H9 (cell line): ENCODE measurements at places on chromosomes 16 and 17.
A peak's percentile ranks its signal among the peaks of the same experiment; 100 is the strongest.

DNA sequence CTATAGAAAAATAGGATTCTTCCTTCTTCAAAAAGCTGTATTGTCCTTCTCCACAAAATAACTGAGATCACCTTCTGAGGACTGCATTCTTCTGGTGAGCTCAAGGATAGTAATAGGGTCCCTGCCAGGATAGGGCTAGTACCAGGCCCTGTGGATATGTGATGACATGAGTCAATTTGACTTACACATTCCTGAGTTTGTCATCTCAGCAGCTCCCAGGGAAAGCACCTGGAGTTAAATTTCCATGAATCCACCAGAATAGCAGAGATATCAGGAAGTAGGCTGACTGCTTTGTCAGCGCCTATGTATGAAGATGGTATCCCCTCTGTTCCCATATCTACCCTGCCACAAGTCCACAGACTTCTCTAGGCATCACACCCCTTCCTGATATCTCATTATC, 225.8 kb downstream of the PMP22 start:
- no peak for DNase-seq
- no peak overlapping the region for H3K27ac ChIP-seq
- H3K4me3 ChIP-seq = no peak overlapping the region
- H3K4me1 ChIP-seq = peaks cover 3% of the 10 kb centered on the region; the same call in 1 of the 2 replicates
- H3K27me3 ChIP-seq = no peaks in the 10 kb centered on the region

DNA sequence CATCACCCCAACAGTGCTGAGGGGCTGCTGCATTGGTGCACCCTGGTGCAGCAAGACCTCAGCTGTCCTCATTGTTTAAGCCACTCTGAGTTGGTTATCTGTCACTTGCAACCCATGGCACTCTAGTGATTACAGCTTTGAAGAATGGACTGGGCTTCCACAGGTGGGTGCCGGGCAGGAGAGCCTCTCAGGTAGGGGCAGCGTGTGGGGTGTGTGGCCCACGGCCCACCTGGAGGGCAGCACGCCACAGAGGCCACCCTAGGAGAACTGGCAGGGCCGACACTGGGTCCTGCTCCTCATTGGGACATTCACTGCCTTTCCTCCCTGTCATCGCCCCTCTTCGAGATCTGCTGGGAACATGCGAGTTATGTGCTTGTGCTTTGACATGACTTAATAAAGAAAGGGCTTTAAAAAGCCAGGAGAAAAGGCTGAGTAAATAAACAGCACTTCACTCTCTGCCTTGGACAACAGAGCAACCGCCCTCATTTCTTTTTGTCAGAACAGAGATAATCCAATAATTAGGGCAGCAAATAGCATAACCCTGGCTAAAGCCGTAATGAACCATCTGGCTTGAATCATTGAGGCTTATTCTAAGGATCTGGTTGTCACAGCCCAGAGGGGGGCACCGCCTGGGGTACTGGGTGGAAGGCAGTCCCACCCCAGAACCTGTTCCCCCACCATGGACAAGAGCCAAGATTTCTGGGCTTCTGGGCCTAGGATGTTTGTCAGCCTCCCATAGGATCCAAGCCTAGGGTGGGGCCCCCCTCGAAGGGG, 3.0 kb downstream of the DOC2B start:
- no peaks in the 10 kb centered on the region; the same call in 2 of the 3 replicates for H3K36me3 ChIP-seq
- peaks cover 11% of the 10 kb centered on the region; the same call in 1 of the 2 replicates for H3K27me3 ChIP-seq
- no peak for DNase-seq
- H3K4me3 ChIP-seq = no peak overlapping the region
- H3K4me1 ChIP-seq = no peaks in the 10 kb centered on the region

GRCh38 chr16:86294535-86295196, 215.7 kb upstream of the FOXF1 start:
- no peak overlapping the region for H3K4me3 ChIP-seq
- H3K27me3 ChIP-seq = peaks cover 11% of the 10 kb centered on the region; the same call in 1 of the 2 replicates
- no peaks in the 10 kb centered on the region for H3K4me1 ChIP-seq
- no peak overlapping the region for H3K27ac ChIP-seq
- no peak for DNase-seq

- H3K4me3 ChIP-seq = peak overlapping the region; percentile 98
- no peaks in the 10 kb centered on the region for H3K4me1 ChIP-seq
- no peaks in the 10 kb centered on the region for H3K27me3 ChIP-seq
- peak; percentile 86 for DNase-seq
- H3K36me3 ChIP-seq = peaks cover 8% of the 10 kb centered on the region
Measured at GRCh38 chr16:71894229-71894920, 956 bp upstream of the IST1 start.

GRCh38 chr17:60169921-60170817, 20.4 kb downstream of the CA4 start:
- no peak for DNase-seq
- no peaks in the 10 kb centered on the region for H3K27me3 ChIP-seq
- no peak overlapping the region for H3K4me3 ChIP-seq
- H3K27ac ChIP-seq = no peak overlapping the region
- no peaks in the 10 kb centered on the region; the same call in 2 of the 3 replicates for H3K36me3 ChIP-seq
- no peaks in the 10 kb centered on the region for H3K4me1 ChIP-seq

- no peak overlapping the region for H3K27ac ChIP-seq
- no peak overlapping the region for H3K4me3 ChIP-seq
- H3K27me3 ChIP-seq = no peaks in the 10 kb centered on the region
- H3K36me3 ChIP-seq = no peaks in the 10 kb centered on the region
Measured at GRCh38 chr17:36068524-36068923, 4.5 kb downstream of the CCL18 start.

GRCh38 chr16:17437981-17438380, 32.8 kb downstream of the XYLT1 start:
- H3K4me3 ChIP-seq = no peak overlapping the region
- H3K4me1 ChIP-seq = peaks cover 8% of the 10 kb centered on the region; the same call in 1 of the 2 replicates
- no peak overlapping the region for H3K27ac ChIP-seq
- no peaks in the 10 kb centered on the region for H3K27me3 ChIP-seq
- no peaks in the 10 kb centered on the region for H3K36me3 ChIP-seq
- DNase-seq = no peak
